ENCODE measurements at places on chromosomes 4 and X.

DNA sequence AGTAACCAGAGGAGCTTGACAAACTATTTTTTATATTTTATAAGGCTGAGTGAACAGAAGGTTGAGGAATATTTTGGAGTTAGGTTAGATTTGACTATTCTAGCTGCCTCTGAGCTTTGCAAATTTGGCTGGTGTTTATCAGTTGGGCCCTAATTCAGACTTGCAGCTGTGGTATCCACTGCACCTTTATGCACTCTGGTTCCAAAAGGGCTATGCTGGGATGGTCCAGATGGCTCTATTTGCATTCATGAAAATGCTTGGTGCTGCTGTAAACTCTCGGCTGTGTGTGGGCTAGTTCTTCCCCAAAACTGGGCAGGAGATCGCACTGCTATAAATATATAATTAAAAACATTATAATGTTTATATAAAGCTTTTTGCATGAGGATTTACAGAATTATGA is 106.3 kb downstream of the REPS2 start:
- no peak for DNase-seq

- no peak for DNase-seq
Measured at GRCh38 chr4:179624768-179625181, 2182.5 kb upstream of the AGA start.

DNA sequence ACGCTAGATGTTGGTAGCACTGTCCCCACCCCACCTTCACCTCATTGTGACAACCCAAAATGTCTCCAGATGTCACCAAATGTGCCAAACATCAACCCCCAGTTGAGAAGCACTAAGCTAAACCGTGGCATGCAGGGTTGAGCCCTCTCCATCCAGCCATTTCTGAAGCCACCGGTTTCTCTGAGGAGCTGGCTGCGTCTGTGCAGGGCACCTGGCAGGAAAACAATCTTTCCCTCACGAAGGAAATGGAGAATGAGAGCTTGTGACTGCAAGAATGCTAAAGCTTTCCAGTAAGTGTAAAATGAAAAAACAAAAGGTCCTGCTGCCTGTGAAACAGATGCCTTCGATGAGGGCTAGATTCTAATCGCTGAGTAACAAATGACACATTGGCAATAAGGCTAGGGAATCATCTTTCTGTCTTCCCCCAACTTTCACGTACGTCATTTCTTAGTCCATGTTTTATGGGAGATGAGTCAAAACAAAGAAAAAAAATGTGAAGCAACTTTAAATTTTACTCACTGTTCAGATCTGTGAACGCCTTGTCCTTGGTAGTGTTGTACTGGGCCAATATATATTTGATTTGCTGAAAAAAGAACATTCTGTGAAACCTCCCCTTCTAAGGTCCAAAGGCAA is 59.9 kb downstream of the PROM1 start:
- no peak for DNase-seq

GRCh38 chrX:150205011-150205410 is 158.1 kb upstream of the MAMLD1 start:
- peak; percentile 58 for DNase-seq

GRCh38 chrX:45479196-45479834 is 278.6 kb upstream of the DIPK2B start:
- DNase-seq, result no peak

- peak; percentile 92 for DNase-seq
Measured at GRCh38 chr4:38867478-38868058, at the start of gene FAM114A1. Gene FAM114A1 (plus strand): TSS chr4:38867806. CDS start chr4:38878079, 10,273 bp downstream.

DNA sequence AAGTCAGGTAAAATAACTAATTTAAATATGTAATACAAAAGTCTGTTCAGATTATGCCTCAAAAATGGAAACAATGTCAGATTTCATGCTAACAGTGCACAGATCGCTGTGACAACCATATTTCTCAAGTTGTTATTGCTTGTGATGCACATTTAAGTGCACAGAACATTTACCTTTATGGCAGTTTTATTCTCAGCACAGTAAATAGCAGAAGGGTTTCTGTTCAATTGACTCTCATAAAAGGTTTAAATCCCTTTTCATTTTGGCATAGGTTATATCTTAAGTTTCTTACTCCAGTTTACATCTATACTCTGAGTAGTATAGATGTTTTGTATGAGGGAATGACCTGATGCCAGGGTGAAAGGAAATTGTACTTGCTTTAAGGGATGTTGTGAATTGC is 247.8 kb downstream of the FSTL5 start:
- no peak for DNase-seq

- peak; percentile 87 for DNase-seq
Measured at GRCh38 chr4:76306882-76307659, 538 bp downstream of the STBD1 start.
